ENCODE measurements at places on chromosomes 3 and 15.

GRCh38 chr15:63463036-63463435, 41.4 kb upstream of the USP3 start:
- no peak for DNase-seq

GRCh38 chr15:81394603-81395002, 20.6 kb upstream of the TMC3 start:
- no peak for DNase-seq

DNA sequence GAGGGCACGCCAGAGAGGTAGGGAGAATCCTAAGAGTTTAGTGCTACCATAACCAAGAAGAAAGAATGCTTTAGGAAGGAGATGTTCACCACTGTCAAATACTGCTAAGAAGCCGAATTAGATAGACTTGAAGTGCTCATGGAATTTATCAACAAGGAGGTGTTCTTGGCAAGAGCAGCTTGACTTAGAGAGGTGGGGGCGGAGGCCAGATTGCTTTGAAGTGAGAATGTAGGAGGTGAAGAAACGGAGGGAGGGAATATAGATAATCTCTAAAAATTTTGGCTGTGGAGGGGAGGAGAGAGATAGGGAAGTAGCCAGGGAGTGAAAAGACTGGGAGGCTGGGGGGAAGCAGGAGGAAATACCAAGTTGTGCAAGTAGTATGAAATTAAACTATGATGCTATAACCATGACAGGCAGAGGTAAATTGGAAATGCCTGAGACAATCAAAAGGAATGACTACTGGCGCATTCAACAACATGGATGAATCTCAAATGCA, 35.5 kb downstream of the GADL1 start:
- DNase-seq, result no peak

- DNase-seq, result no peak
Observed at GRCh38 chr15:26087881-26088280, 224.8 kb upstream of the ATP10A start.

GRCh38 chr3:172701751-172702150, 9.1 kb downstream of the NCEH1 start:
- DNase-seq, result no peak

GRCh38 chr3:32437896-32438295, 46.2 kb downstream of the CMTM7 start:
- no peak for DNase-seq

- no peak for DNase-seq
Observed at GRCh38 chr3:132659000-132659364, 627 bp downstream of the ACAD11 start.

- no peak for DNase-seq
Observed at GRCh38 chr3:136750209-136750896, 1.8 kb downstream of the STAG1 start.

GRCh38 chr3:25854214-25854613, 64.3 kb downstream of the OXSM start:
- DNase-seq, result no peak

DNA sequence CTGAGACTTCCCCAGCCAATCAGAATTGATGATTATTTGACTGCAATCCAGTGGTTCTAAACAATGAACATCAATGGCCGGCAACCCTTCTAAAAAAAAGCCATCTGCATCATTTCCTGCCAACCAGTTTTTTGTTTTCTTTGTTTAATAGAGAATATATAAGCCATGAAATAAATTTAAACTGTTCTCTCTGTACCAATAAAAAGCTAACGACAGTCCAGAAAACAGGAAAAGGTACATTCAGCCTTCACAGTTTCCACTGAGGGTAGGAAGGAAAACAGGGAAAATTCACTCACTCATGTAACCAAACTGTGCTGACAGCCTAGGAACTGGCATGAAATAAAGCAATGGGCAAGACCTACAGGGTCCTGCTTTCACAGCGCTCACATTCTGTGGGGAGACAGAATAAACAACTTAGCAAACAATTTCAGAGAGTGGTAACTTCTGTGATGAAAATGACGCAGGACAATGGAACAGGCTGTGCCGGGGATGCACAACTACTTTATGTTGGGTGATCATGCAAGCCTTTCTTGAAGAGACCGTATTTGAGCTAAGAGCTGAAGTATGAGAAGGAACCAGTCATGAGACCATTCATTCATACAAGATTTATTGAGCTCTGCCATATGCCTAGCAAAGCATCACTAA, 630.1 kb downstream of the MAGI1 start:
- no peak for DNase-seq

GRCh38 chr3:158685159-158685558, 12.7 kb upstream of the LXN start:
- DNase-seq, result no peak

- peak; percentile 89 for DNase-seq
Observed at GRCh38 chr15:74842581-74843444, at the start of gene ULK3. ULK3 (minus strand) TSS chr15:74843156; CDS start chr15:74843105, 51 bp downstream.

- DNase-seq, result no peak
Observed at GRCh38 chr3:129360171-129360611, 68.2 kb downstream of the EFCAB12 start.

- no peak for DNase-seq
Observed at GRCh38 chr3:99332276-99332675, 306.1 kb upstream of the COL8A1 start.

DNA sequence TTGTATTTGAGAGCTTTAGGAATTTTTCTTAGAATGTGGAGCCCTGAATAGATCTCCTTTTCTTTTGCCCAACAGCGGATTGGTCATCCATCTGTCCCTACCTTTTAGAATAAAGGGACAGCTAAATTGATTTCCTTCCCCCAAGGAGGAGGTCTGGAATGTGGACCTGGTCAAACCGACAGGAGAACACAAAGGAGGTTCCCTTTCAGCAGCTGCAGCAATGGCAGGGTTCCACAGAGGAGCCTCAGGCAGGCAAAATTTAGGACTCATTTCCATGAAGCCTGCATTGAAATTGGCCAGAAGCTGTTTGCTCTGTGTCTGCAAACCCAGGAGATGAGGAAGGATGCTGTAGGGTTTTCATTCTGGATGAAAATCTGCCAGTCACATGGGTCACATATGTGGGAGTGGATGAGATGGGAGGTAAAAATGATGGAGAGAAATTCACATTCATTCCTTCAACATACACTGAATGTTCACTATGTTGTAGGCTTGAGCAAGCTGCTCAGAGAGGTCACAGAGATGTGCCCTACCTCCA, 77.3 kb downstream of the LRTM1 start:
- no peak for DNase-seq

DNA sequence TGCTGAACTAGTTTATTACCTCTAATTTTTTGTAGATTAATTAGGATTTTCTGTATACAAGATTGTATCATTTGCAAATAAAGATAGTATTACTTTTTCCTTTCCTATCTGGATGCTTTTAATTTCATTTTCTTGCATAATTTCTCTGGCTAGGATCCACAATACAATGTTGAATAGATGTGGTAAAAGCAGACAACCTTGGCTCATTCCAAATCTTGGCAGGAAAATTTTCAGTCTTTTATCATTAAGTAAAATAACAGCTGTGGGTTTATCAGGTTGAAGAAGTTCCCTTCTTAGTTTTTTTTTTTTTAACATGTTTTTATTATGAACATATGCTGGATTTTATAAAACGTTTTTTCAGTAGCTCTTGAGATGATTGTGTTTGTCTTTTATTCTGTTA, 422.6 kb downstream of the AGBL1 start:
- no peak for DNase-seq

DNA sequence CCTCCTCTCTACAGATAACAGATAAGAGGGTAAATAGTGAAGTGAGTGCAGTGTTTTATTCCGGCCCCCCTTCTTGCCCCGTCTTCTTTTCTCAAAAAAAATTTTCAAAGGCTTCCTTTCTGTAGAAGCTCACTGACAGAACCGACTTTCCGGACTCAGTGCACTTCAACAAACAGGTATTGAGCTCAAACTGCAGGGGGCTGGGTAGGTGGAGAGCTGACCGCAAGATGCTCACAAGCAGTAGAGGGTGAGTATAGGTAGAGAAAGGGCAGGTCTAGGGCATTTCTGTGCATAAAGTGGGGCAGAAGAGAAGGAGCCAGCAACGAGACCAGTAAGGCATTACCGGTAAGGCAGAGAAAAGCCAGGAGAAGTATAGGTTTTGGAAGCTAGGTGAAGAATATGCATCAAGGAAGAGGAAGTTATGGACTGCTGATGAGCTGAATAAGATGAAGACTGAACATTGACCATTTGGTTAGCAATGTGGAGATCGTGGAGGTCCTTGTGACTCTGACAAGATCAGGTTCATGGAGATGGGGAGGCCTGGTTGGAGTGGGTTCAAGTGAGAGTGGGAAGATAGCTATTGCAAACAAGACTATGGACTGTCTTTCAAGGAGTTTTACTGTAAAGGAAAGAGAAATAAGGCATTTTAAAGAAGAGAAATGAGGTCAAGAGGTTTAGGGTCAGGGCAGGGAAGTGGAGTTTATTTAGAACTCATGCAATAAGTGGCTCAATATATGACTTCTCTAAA, 97.4 kb downstream of the ST6GAL1 start:
- no peak for DNase-seq

DNA sequence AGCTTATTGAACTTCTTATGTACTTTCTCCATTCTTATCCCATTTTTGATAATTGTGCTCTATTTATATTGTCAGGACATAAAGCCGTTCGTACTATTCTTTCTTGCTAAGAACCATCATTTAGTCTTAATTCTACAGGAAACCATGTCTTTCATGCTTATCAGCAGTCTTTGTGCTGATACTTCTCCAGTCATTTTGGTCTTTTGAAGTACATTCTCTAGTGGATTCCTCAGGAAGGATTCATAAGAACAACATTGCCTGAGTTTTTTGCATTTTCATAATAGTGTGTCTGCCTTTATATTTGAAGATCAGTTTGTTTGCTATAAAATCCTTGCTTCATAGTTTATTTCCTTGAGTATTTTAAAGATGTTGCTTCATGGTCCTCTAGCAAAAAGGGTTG, 126.6 kb upstream of the NEO1 start:
- no peak for DNase-seq

DNA sequence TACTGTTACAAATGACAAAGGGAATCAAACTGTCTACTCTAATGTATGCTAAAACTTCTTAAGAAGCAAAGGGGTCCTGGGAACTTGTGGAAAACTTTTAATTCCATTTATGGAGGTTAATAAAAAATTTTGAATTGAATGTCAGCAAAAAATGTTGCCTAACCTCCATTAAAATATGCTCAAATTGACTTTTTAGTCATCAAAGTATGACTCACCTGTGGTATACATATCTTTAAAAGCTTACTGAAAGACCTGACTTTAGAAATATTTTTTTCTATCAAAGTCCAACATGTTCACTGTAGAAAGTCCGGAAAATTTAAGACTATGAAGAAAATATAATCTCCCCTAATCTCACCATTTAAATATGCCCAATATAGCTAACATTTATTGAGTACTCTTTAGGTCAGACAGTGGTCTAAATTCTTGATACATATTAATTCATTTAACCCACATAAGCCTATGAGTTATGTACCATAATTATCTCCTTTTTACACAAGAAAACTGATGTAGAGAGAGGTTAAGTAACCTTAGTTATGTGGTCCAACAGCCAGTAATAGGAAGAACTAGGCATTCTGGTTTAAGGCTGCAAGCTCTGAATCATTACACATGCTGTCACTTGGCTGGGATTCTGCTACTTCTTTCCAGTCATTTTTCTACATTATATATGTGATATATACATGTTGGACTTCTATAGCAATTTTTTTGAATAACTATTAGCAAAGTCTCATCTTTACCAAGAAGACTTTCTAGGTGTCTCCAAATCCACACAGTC, 83.6 kb downstream of the PDZRN3 start:
- DNase-seq, result no peak

GRCh38 chr15:55528812-55529211, 20.8 kb upstream of the DNAAF4 start:
- DNase-seq, result no peak
